Left forelimb (tissue), 1 donor: ENCODE measurements at places on chromosomes 11 and 22.
A peak's percentile ranks its signal among the peaks of the same experiment; 100 is the strongest.

- no peak for DNase-seq
These were observed 26.2 kb downstream of the UBASH3B start for GRCh38 chr11:122681735-122682134.

GRCh38 chr11:96222102-96222501, 120.9 kb downstream of the MAML2 start:
- DNase-seq, result no peak

- no peak for DNase-seq
These were observed at the start of gene MAPK11 for GRCh38 chr22:50269970-50270665. MAPK11 (minus strand) TSS chr22:50270380; CDS start chr22:50270292, 88 bp downstream.

DNA sequence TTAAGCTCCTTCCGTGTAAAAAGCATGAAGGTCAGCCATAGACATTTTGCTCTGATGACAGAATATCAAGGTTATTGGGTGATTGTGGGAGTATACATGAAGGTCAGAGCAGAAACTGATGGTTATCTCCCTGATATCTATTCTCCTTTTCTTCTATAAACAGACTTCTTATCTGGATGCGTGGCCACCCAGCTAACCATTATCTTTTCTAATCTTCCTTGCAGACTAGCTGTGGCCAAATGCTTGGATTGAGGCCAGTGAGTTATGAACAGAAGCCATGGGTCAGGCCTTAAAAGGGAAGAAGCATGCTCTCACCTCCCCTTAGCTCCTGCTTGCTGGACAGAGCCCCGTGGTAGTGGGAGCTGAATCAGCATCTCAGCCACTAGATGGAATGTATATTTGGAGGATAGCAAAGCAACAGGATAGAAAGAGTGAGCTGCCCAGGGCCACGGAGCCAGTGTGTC, 31.3 kb upstream of the LRRC55 start:
- DNase-seq, result no peak

DNA sequence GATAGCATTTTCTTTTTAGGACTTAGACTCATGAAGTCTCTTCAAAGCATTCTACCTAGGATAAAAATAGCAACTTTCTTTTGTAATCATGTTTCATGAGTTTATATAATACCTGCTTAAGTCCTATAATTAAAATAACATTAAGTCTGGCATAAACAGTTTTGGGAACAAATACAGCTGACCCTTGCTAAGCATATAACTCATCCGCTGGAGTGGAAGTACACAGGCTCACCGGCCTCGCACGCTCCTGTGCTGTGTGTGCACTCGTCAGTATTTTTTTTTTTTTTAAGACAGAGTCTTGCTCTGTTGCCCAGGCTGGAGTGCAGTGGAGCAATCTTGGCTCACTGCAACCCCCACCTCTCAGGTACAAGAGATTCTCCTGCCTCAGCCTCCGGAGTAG, 221.8 kb downstream of the ADAMTS15 start:
- DNase-seq, result no peak

GRCh38 chr11:126494831-126495230, 139.3 kb downstream of the ST3GAL4 start:
- no peak for DNase-seq

DNA sequence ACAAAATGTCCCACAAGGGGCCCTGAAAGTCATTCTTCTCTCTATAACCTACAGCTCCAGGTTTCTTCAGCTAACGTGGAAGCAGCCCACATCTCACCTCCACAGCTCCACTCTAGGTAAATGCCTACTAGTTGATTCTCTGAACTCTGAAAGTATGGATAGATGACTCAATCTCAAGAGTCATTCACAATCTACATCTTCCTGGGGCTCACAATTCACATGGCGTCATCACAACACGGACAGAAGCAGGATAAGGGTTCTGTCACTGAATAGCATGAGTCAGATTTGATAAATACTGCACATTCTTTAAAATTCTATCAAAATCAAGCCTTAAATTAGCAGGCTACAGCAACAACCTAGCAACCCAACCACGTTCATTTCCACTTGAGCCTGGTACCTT, 96.3 kb downstream of the PLEKHA7 start:
- no peak for DNase-seq

DNA sequence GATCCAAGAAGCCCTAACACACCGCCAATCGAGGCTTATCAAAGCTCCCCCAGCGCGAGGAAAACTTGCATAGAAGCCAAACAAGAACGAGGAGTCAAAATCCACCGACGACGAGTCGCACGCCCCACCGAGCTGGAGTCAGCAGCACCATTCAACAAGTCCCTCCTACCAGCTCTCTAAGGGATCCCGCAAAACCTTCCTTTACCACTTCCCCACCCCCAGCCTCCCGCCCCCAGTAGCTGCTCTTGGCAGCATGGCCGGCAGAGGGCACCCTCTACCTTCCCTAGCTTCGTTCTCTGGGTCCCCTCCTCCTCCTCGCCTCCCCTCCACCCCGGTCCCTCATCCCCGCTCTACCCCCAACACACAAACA, 1.4 kb downstream of the BDNF start:
- DNase-seq, result peak; percentile 90

DNA sequence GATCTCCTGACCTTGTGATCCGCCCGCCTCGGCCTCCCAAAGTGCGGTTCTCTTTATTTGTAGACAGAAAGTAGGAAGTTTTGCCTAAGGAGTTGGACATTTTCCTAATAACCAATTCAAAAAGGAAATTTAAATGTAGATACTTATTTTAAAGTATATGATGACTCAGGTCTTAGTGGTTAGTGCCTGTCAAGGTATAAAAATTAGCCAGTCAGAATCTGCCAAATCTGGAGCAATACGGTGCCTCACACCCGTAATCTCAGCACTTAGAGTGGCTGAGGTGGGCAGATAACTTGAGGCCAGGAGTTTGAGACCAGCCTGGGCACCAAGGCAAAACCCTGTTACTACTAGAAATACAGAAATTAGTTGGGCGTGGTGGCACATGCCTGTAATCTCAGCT, 86.7 kb upstream of the RASSF10 start:
- no peak for DNase-seq

- peak; percentile 51 for DNase-seq
These were observed 18.4 kb upstream of the TMEM191C start for GRCh38 chr22:21448627-21449416.

DNA sequence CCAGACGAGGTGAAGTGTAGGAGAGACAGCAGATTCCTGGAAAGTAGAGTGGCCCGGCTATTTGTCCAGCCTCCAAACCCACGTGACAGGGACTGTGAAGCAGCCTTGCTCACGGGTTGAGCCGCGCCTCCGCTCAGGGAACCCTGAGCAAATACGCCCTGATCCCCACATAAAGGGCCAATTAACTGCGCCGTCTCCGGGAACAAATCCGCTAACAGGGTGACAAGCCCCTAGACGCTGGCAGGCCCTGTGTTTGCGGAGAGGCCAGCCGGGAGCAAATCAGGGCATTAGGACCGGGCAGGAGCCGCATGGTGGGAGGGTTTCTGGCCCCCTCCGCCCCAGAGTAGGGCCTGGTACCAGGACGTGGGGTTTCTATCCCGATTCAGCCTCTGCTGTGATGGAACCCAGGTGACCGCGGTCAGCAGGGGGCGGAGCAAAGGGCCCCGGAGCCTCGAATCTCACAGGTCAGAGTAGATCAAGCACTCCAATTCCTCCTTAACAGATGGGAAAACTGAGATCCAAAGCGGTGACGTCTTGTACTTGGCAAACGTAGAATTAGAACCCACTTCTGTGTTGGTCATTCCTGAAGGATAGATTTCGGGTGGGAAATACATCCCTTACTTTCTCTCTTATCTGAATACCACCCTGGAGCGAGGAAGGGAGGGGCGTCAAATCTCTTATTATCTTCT, 2.0 kb upstream of the ROBO3 start:
- DNase-seq, result no peak

DNA sequence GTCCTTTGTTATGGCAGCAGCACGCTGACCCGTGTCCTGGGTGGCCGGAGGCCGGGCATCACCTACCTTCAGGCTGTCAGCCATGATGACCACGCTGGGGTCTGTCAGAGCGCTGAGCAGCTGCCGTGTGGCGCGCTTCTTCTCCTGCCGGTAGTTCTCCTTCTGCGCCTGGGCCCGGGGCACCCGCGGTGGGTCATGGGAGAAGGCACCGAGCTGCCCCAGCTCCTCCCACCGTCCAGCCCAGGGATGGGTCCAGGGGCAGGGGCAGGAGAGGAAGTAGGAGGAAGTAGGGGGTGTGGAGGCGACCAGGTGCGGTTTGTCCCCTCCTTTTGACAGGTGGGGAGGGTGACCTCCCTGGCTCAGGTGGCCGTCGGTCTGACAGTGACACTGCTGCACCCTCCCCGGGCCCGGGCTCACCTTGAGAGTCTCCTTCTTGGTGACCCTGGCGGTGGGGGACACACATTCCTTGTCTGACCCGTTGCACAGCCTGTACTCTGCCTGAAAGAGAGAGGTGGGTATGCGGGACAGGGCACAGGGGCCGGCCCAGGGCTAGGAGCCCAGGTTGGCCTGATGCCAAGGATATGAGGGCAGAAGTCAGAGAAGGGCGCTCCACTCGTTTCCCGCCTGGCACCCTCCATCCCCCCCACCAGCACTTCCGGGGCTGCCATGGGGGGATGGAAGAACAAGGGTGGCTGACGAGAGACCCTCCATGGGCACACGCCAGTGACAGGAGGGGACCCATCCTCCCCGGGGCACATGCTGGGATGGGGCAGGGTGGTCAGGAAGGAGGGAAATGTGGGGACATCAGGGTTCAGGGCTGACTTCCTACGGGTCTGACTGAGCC, 43.0 kb downstream of the OSBPL5 start:
- DNase-seq, result peak; percentile 63

DNA sequence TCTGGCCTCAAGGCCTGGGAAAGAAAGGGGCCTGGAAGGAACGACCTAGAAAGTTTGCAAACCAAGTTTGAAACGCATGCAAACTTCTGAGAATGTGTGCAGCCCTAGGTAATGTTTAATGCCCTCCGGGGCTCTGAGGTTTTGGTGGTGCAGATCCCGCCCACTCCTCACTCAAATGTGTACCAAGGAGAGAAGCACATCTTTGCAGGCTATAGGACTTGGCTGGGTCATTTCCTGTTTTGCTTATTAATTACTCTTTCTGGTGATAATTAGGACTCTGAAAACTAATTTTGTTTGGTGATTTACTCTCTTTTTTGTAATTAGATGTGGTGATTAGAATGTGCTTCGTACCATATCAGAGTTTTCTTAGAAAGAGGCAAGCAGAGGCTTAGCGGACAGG, 625.9 kb upstream of the CADM1 start:
- no peak for DNase-seq

DNA sequence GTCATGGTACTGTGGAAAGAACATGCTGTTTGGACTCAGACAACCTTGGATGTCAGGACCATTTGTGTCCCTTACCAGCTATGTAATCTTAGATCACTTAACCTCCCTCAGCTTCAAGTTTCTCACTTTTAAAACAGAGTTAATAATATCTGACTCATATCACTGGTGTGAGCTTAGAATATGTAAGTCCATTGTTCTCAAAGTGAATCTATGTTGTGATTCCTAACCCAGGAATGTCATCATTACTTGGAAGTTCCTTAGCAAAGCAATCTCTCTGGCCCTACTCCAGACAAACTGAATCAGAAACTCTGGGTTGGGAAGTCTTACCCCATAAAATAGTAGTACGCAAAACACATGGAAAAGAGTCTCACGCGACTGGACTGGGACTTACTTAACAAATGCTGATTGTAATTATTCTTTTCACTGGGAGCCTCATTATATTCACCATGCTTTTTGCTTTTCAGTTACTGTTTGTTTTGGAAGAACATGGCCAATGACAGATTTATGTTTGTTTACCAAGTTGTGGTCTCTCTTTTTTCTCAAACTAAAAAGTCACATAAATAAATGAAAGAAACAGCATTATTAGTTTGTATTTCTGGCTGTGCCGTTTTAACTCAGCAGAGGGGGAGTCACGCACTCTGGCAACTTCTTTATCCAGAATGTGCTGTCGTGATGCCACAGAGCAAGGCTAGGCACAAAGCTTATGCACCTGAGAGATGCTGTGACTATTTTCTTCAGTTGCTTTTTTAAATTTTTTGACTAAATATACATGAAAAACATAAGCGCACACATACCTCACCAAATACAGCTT, 217.7 kb upstream of the CTSC start:
- DNase-seq, result no peak
